T-helper 17 cell (primary cell): ENCODE measurements at places on chromosomes 16 and 17.

DNA sequence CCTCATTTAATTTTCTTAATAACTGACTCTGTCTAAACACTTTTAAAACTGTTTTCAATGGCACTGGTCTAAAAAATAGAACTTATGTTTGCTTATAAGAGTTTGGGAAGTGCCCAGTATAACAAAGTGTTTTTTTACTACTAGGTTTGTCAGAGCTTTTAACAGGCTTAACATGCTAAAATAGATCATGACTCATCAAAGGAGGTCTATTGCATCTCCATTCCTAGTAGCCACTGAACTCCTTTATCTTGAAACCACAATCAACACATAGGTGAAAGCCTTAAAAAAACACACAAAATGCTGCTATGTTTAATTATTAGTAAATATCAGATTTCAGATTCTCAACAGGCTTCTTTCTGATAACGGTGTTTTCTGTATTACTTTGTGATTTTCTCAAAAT is 196.4 kb upstream of the KIF2B start:
- no peaks in the 10 kb centered on the region for H3K4me1 ChIP-seq
- H3K4me3 ChIP-seq = no peak overlapping the region
- no peak for DNase-seq
- H3K27me3 ChIP-seq = no peaks in the 10 kb centered on the region
- H3K27ac ChIP-seq = no peak overlapping the region
- no peaks in the 10 kb centered on the region for H3K36me3 ChIP-seq

- H3K27me3 ChIP-seq = no peaks in the 10 kb centered on the region
- H3K36me3 ChIP-seq = no peaks in the 10 kb centered on the region
- no peak for DNase-seq
- H3K4me1 ChIP-seq = no peaks in the 10 kb centered on the region
Observed at GRCh38 chr17:77019893-77020379, 120.8 kb upstream of the SEC14L1 start.

DNA sequence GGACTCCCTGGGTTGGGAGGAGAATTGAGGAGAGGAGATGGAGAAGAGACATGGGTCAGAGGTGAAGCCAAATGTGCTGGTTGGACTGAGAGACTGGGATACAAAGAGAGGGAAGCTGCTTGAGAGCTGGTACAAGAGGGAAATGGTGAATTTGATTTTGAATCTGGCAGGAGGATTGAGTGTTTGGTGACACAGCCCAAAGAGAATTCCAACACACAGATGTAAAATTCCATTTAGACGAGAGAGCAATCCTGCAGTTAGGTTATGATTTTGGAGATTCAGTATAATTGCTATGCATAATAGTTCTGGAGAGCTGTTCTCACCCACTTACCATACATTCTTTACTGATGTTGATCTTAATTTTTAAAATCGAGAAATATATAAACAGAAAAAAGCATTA is 57.7 kb downstream of the HSD17B2 start:
- peaks cover 6% of the 10 kb centered on the region for H3K4me1 ChIP-seq
- H3K27ac ChIP-seq = no peak overlapping the region
- no peaks in the 10 kb centered on the region for H3K36me3 ChIP-seq
- peaks cover 10% of the 10 kb centered on the region for H3K27me3 ChIP-seq
- DNase-seq = no peak

DNA sequence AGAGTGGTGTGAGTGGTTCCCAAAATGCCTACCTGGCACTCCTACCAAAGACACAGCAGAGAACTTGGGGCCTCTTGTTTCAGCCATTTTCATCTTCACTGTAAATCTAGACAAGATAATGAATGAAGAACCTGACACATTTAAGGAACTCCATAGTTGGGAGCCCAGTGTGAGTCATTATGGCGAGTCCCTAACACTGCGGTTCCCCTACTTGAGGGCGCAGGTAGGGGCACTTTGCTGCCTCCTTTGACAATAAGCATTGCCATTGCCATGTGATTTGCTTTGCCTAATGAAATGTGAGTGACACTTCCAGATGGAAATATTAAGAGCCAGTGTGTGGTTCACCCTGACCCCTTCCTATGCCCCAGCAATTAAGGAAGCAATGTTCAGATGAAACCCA is 517.6 kb downstream of the MAF start:
- peaks cover 2% of the 10 kb centered on the region for H3K36me3 ChIP-seq
- no peak overlapping the region for H3K27ac ChIP-seq
- H3K27me3 ChIP-seq = peaks cover 9% of the 10 kb centered on the region
- H3K4me1 ChIP-seq = peaks cover 14% of the 10 kb centered on the region
